ENCODE measurements at places on chromosomes 13 and 19. TPM values are rescaled to one million over a fixed set of nuclear protein-coding genes. Genes with fewer than 3 reads are reported as not detected.

The IGFL4 gene
- total RNA-seq = not detected

The CGB1 gene
- total RNA-seq = not detected

The IL4I1 gene
- 1.7 TPM for total RNA-seq

The MYADM gene
- 0.55 TPM for total RNA-seq

The AMER2 gene
- not detected for total RNA-seq

The POSTN gene
- total RNA-seq = not detected

DNA sequence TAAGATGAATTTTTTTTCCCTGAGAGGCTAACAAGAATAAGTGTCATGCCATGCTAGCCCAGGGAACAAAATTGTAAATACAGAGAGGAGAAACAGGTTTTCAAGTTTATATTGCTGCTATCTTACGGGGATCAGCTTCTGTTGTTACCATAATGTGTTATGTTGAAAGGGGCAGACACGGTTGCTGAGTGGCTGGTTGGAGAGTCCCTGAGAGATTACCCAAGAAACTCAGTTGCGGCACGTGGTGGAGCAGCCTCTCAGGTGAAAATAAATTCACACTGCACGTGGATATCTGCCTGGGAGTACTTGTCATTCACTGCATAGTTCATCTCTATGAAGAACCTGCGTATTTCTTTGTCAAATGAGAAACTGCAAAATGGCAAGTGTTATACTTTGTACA is 293.6 kb downstream of the TDRD3 start:
- DNase-seq = no peak

- no peak for DNase-seq
Observed at GRCh38 chr13:102033857-102034331, 368.0 kb downstream of the FGF14 start.

GRCh38 chr19:40219721-40220276 is 1.6 kb upstream of the TTC9B start:
- no peak for DNase-seq
